Fibroblast of skin of back (primary cell): ENCODE measurements at places on chromosomes 4 and X.

GRCh38 chr4:76326515-76326914, 20.0 kb downstream of the STBD1 start:
- DNase-seq: no peak

GRCh38 chr4:24930151-24930550, 17.3 kb upstream of the CCDC149 start:
- no peak for DNase-seq

GRCh38 chrX:47446431-47446830, 36.6 kb downstream of the ZNF41 start:
- DNase-seq: peak; percentile 4

DNA sequence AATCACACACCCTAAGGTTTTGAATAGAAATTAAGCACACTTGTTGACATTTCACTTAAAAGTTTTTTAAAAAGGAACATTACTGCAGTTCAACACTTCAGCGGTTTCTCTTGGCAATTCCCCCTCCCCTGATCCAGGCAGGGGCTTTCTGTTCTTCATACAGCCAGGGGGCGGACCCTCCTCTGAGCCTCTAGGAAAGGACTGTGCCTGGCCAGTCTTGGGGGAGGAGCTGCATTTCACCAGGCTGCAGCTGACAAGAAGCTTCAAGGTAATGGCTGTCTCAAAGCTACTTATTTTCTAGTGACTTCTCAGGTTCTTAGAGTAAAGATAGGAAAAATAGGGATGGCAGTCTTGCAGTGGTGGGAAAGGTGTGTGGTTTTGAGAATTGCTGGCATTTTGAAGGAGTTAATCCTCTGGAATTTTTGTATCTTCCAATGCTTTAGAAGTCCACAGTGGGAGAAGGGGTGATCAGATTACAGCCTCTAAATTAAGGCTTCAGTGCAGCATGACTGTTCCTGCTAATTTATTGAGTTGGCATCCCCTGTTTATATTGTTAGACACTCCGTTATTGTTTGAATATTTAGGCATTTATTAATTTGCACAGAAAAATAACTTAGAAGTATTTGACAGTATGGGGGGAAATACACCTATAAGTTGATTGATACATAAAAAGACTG, 33.5 kb downstream of the PWWP3B start:
- no peak for DNase-seq

DNA sequence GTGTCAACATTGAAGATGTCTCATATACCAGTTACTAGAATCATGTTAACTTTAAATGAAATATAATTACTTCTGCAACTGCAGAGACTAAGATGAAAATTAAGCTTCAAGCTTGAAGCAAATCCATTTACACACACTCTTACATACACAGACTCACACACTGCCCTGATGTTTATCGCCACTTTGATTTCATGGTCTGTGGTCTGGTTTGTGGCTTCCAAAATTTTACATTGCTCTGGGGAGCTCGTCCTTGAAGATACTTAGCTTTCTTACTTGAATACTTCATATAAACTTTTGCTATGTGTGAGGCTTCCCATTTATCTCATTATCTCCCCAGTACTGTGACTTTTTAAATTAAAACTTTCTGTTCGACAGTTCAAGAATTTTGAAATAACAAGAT, 35.8 kb downstream of the ARHGEF38 start:
- no peak for DNase-seq

- no peak for DNase-seq
These were observed 11.2 kb upstream of the SPARCL1 start for GRCh38 chr4:87540146-87541058.

- DNase-seq: no peak
These were observed 55.0 kb upstream of the AP1S2 start for GRCh38 chrX:15909605-15910004.

DNA sequence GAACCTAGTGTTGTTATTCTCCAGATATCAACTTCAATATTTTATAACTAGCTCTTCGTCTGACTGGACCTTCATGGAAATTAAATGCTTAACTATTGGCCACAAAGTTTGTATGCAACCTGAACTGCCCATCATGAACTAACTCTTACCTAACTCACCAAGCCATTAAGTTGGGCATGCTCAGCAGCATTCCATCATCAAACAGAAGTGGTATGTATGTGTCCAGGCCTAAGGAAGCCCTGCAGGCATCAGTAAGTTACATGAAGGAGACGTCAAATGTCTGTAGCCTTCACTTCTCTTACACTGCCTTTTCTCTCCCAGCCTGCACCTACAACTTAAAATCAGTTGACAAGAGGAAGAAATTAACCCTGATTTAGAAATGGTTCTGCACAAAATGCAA, 1639.2 kb upstream of the PABPC4L start:
- DNase-seq: no peak

DNA sequence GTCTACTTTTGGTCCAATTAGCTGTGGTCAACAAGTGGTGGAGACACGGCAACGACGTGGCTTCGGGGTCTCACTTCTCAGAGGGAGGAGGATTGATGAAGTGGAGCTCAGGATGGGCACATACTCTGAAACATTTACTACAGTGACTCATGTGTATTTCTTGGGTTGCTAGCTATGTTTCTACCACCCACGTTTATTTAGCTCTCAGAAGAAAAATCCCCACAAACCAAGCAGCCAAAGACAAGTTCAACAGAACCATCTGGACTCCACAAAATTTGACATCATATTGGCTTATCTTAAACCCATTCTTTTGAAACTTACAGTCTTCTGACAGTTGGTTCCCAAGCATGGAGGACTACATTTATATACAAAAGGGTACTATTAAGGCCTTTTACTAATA, 158.0 kb downstream of the CBLL2 start:
- DNase-seq: peak; percentile 16

DNA sequence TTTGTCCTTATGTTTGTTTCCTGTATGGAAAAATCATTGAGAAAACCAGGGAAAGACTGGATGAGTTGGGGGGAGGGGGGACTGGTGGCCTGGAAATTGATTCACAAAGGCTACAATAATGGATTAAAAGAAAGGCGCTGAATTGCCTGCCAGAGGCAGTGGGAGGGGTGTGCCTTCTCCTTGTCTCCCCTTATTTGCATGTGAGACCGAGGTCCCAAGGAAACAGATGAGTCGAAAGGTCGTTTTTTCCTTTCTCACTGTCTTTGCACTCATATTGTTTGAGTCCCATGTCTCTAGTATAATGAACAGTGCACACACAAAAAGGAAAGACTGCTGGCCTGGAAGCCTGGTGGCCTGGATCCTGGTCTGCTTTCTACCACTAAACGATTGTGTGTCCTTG, 86.6 kb upstream of the ZDHHC15 start:
- DNase-seq: no peak

DNA sequence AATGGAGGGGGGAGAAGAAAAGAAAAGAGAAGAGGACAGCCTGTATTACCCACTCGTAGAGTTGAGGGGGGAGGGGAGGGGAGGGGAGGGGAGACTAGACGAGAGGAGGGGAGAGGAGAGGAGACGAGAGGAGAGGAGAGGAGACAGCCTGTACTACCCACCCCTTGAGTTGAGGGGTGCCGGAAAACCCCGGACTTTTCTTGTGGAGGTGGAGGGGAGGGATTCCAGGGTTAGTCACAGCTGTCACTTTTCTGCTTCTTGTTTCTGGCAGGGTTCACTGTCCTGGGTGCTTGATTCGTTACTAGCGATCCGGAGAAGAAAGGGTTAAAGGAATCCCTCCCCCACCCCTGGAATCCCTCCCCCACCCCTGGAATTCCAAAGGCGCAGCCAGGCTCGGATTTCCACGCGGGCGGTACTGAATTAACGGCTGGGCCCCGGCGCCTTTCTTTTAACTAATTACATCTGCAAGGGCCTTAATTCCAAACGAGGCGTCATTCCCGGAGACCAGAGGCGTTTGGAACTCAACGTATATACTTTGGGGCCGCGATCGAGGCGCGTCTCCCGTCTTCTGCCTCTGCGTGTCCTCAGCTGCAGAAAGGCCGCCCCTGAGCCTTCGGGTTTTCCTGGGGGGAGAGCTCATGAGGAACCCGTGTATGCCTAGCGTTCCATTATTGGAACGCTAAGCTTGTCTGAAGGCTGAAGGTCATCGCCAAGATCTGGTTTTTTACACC, 20.1 kb upstream of the CSF2RA start:
- peak; percentile 37 for DNase-seq

- peak; percentile 36 for DNase-seq
These were observed at the start of gene RNF128 for GRCh38 chrX:106726485-106727437. RNF128 (plus strand) TSS chrX:106726701; CDS start chrX:106726914, 213 bp downstream.

- DNase-seq: peak; percentile 67
These were observed 132.7 kb upstream of the MAP3K15 start for GRCh38 chrX:19647731-19648588.

DNA sequence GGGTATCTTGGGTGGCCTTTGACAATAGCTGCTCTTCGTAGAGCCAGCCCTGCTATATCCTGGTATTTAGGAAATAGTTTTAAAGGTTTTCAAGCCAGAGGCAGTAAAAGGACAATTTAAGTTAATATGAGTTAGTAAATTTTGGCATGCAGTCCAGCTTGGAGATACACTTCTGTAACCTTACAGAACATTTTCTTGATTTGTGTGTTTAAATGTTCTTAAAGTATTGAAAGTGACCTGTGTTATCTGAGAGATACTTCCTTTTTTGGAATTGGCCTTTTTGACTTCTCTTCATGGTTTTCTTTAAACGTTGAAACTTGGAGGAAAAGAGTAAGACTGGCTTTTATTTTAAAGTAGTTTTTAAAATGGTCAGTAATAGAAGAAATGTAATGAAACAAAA, 25.5 kb downstream of the PDLIM5 start:
- DNase-seq: no peak

- peak; percentile 33 for DNase-seq
These were observed 111.7 kb downstream of the SNCA start for GRCh38 chr4:89725268-89725667.

GRCh38 chr4:93529692-93530372, 298.7 kb upstream of the ATOH1 start:
- DNase-seq: no peak

GRCh38 chr4:22192084-22192511, 243.5 kb upstream of the KCNIP4 start:
- DNase-seq: peak; percentile 20

GRCh38 chrX:487836-488235, 101.1 kb upstream of the PPP2R3B start:
- DNase-seq: no peak

DNA sequence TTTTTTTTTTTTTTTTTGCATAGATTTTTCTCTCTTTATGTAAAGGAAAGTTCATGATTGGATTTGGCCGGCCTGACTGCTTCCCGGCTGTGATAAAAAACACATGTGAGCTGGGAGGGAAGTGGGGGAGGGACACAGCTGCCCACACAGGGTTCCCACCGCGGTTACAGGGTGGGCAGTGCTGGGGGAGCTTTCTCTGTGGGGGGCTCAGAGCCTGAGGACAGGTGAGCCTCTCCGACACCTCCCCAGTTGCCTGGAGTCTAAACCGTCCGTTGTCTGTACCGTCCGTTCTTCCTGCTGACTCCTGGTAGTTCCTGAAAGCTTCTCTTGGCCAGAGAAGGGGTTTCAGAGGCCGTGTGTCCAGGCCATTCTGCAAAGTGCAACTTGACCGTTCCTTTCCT, 21.8 kb downstream of the SHOX start:
- DNase-seq: no peak

GRCh38 chr4:82560853-82561785, 669 bp downstream of the TMEM150C start:
- DNase-seq: peak; percentile 3

GRCh38 chrX:116232833-116233232, 62.3 kb downstream of the AGTR2 start:
- DNase-seq: peak; percentile 8

GRCh38 chr4:136939781-136940180, 592.5 kb downstream of the PCDH18 start:
- DNase-seq: no peak

GRCh38 chrX:109362101-109362500, 119.8 kb downstream of the GUCY2F start:
- no peak for DNase-seq

GRCh38 chr4:55733932-55734331, 85.7 kb upstream of the EXOC1L start:
- peak; percentile 54 for DNase-seq
